ENCODE measurements at places on chromosomes 11 and 22. TPM values are rescaled to one million over a fixed set of nuclear protein-coding genes. Genes with fewer than 3 reads are reported as not detected.

DNA sequence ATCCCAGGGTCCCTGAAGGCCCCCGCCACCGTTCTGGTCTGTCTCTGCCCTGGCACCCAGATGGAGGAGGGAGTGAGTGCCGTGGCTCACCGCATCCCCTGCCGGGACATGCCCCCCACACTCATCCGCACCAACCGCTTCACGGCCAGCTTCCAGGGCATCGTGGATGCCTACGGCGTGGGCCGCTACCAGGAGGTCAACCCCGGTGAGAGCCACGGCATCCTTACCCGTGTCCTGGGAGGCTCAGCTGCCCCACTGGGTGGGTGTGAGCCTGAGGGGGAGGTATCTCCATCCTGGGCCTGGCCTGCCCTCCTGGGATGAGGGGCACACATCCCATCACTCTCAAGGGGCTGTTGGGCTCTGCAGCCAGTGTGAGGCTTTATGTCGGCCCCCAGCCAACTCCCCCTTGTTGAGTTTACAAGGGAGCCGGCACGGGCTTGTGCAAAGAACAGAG lies 6.1 kb downstream of the TCIRG1 start:
- DNase-seq: no peak

DNA sequence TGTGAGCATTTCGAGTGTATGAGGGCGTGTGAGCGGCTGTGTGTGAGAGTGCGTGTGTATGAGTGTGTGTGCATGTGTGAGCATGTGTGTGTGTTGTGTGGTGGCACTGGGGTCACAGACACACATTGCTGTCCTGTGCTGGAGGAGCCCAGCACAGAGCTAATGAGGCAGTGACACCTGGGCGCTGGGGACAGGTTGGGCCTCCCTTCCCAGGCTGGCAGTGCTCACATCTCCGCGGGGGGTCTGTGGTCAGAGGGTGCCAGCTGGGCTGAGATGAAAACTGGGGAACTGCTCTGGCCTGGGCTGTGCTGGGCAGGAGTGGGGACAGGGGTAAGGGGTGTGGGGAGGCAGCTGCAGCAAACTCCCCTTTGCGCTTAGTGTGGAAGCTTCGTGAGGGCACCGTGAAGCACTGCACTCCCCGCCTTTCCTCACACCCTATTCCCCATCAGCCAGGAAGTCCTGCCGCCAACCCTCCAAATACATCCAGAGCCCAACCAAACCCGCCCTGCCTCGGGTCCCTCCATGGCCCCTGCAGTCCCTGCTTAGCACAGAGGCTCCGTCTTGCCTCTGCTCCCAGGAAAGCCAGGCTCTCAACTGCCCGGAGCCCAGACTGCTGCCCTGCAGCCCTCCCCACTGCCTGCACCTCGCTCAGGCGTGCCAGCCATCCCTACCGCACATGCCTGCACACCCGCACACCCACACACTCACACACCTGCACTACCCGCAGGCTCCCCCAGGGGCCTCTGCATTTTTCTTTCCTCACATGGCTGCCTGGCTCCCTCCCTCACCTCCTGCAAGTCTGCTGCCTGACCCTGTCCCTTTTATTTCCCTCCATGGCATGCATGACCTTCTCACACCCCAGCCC lies 62.0 kb upstream of the THY1 start:
- DNase-seq: no peak

GRCh38 chr11:83303316-83303715 lies 17.1 kb upstream of the CCDC90B start:
- no peak for DNase-seq

- no peak for DNase-seq
Observed at GRCh38 chr11:76673176-76674142, 2.9 kb upstream of the LRRC32 start.

DNA sequence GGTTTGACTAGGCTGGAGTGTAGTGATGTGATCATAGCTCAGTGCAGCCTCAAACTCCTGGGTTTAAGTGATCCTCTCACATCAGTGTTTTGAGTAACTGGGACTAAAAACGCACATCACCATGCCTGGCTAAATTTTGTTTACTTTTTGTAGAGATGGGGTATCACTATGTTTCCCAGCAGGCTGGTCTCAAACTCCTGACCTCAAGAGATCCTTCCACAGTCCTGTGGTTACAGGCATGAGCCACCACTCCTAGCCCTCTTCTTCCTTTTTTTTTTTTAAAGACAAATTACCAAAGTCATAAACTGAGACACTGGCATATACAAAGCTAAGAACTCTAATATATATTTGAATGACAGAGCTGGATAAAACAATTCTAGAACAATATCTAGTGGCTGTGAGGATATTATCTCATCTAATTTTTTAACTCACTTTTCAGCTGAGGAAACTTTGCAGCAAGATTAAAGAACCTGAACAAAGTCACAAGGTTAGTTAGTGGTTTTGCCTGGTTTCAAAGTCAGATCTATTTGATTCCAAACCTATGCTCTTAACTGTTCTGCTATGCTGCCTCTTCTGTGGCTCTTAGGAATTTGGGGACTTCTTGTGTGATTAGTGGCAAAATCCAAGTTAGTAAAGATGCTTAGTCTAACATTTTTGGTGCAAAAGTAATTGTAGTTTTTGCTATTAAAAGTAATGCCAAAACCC lies 95.3 kb upstream of the RAG2 start:
- no peak for DNase-seq

- DNase-seq: no peak
Observed at GRCh38 chr11:35765211-35765610, 102.6 kb downstream of the TRIM44 start.

DNA sequence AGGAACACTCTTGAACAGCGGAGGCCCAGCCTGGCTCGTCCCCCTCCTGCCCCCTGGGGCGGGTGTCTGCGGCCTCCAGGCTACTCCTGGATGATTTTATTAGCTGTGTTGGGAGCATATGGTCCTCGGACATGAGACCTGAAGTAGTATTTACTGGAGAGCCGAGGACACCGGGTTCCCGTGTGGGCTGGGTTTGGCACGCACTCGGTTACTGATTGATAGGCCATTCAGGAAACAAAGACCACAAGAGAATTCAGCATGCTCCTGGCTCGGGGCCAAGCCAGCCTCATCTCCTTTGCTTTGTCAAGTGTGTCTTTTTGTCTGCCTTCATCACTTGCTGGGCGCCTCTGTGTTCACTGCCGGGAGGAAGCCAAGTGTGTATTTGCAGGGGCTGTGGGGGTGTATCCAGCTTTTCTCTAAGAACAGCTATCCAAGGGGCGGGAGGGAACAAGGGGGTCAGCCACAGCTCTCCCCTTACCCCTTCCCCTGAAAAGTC lies 9.7 kb downstream of the FXYD2 start:
- DNase-seq: peak; percentile 82

- DNase-seq: no peak
Observed at GRCh38 chr22:20937794-20938671, 20.8 kb downstream of the CRKL start.

GRCh38 chr11:77361184-77361583 lies 59.7 kb upstream of the GDPD4 start:
- no peak for DNase-seq

DNA sequence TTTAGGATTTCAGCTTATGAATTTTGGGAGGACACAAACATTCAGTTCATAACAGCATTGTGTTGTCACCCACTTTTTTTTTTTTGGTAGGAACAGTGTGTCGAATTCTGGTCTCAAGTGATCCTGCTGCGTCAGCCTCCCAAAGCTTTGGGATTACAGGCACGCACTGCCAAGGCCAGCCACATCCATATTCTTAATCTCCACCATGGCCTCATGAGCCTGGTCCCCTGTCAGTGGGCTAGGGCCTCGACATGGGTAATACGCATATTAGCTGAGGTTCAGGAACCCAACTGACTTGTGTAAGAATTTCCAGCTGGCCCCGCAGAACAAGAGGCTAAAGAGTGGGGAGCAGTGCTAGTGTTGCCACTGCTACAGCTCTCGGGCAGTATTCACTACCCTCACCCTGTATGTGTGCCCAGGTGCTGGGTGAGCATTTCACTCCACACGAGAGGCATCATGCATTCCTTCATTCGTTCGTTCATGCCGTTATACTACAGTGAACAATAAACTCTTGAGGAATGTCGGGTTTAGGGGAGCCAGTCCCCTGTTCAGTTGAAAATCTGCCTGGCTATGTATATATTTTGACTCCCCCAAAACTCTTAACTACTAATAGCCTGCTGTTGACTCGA lies 5.2 kb upstream of the VPREB1 start:
- no peak for DNase-seq

DNA sequence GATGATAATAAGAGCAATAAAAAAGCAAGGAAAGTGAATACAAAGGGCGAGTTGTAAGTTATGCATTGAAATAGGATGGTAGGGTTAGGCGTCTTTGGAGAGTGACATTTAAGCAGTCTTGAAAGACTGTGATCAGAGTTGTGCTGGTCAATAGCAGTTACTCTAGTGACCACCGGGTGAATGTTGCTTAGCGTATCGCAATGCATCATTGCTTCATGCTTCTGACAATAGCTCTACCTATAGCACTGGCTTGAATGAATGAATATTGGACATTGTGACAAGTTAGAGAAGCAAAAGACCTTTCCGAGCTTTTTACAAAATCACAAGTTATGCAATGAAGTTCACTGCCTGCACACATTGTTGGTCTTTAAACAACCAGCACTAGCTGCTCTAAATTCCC lies 7.7 kb upstream of the OR8B12 start:
- DNase-seq: no peak

DNA sequence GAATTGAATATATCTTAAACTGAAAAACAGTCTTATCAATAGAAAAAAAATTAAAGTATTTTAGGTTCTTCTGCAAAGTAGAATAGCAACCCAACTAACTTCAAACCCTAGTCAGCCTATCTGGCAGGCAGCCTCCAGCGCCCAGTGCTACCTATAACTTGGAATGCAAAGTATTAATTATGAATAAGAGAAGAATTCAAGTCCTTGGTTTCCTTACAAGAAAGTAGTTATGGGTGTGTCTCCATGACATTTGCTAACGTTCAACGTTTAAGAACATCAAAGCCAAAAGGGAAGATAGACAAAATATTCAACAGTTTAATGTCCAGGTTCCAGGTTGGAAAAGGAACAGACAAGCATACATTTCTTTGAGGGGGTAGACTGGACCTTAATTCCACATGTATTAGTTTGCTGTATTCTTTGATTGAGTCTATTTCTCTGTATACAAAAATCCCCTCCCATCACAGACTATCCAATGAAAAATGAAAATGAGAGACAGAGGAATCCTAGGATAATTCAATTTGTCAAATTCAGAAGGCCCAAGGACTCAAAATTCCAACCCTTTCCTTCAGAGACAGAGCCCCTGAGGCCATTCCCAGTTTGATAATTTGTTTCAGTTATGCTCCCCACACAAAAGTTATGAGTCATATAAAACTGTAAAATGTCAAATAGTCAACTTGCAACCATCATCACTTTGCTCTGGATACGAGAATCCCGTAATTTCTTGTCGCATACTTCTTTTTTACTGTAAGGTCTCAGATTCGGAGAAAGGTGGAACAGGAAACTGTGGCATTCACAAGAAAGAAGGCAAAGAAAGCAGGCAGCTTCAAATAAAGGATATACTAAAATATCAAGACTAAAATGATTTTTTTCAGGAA lies 83.7 kb upstream of the CHRM4 start:
- no peak for DNase-seq

GRCh38 chr22:17492247-17492646 lies 71.1 kb upstream of the SLC25A18 start:
- no peak for DNase-seq

- no peak for DNase-seq
Observed at GRCh38 chr11:118618991-118619375, 11.6 kb downstream of the PHLDB1 start.

GRCh38 chr22:32535531-32536190 lies 61.0 kb downstream of the FBXO7 start:
- peak; percentile 39 for DNase-seq

GRCh38 chr11:120260616-120261015 lies 20.7 kb downstream of the POU2F3 start:
- no peak for DNase-seq

- DNase-seq: no peak
Observed at GRCh38 chr11:28346209-28346608, 238.0 kb downstream of the METTL15 start.

Gene OR8D4
- not detected for polyA plus RNA-seq

Gene CRYAB
- polyA plus RNA-seq: 48.6 TPM

Gene RHOD
- 8.1 TPM for polyA plus RNA-seq

Gene MFRP
- polyA plus RNA-seq: not detected

Gene GSTT2
- polyA plus RNA-seq: 1.3 TPM

Gene ISX
- polyA plus RNA-seq: 0.28 TPM

Gene LRP4
- 31.5 TPM for polyA plus RNA-seq

Gene NXPE1
- polyA plus RNA-seq: 0.16 TPM

Gene SYT8
- polyA plus RNA-seq: 0.40 TPM

Gene SYCE3
- 0.58 TPM for polyA plus RNA-seq

Gene PRG3
- 0.26 TPM for polyA plus RNA-seq

Gene ACRV1
- 1.0 TPM for polyA plus RNA-seq

Gene CRYBB2
- 0.52 TPM for polyA plus RNA-seq

Data from renal pelvis (tissue), 12 donors.